ENCODE measurements at places on chromosomes 11 and 22. TPM values are rescaled to one million over a fixed set of nuclear protein-coding genes. Genes with fewer than 3 reads are reported as not detected.

Gene GPR83
- 0.11 TPM for total RNA-seq

Gene GGT5
- 0.54 TPM for total RNA-seq

Gene MPPED2
- 0.54 TPM for total RNA-seq

DNA sequence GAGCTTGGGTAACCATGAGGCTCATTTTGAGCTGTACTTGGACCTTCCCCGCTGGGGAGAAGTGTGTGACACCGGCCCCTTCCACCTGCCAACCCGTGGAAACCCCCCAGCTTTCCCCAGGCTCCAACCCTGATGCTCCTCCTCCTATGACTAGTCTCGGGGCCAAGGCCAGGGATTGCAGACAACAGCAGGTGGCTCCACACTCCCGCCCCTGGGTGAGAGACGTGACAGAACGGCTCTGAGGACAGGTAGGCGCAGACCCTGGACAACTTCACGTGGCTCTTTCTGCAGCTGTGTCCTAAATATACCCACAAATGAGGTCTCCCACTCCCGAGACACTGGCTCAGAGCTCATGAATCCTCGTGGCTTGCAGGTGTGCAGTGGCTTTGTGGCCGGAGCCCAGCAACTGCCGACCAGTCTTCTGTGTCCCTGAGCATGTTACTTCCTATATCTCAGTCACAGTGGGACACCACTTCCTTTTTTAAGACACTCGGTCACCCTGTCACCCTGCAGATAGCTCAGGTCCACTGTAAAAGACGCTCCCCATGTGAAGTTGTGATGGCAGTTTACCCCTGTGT lies 55.2 kb downstream of the NECTIN1 start:
- DNase-seq = peak; percentile 33

DNA sequence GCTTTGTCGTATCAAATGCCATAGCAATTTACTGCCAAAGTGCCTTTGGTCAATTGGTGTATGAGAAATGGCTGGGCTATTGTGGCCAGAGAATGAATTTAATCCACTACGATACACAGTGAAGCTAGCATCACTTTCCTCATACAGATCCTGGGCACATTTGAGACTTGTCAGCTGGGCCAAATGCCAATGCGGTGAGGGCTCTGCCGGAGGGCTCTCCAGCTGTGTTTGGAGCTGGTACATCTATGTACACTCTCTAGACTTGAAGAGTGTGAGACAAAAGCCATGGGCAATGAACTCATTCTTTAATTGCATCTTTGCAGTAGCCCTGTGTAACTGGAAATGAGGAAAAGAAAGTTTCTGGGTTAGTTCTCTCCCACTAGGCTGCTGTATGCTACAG lies 1052.9 kb downstream of the NTM start:
- no peak for DNase-seq

DNA sequence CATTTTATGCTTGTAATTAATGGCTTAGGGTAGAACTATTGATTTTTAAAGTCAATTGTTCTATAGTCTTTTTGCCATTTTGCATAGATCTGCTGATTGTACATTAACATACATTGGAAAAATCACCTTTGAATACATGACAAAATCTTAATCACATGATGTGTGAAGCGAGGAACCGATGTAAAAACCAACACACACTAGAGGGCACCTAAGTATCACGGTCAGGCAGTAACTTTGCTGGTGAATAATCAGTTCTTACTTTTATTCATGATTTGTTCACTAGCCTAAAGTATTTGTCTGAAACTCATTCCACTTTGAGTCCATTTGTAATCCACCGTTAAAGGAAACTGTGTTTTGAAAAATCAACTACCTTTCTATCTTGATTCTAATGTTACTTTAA lies 28.2 kb downstream of the JHY start:
- no peak for DNase-seq

DNA sequence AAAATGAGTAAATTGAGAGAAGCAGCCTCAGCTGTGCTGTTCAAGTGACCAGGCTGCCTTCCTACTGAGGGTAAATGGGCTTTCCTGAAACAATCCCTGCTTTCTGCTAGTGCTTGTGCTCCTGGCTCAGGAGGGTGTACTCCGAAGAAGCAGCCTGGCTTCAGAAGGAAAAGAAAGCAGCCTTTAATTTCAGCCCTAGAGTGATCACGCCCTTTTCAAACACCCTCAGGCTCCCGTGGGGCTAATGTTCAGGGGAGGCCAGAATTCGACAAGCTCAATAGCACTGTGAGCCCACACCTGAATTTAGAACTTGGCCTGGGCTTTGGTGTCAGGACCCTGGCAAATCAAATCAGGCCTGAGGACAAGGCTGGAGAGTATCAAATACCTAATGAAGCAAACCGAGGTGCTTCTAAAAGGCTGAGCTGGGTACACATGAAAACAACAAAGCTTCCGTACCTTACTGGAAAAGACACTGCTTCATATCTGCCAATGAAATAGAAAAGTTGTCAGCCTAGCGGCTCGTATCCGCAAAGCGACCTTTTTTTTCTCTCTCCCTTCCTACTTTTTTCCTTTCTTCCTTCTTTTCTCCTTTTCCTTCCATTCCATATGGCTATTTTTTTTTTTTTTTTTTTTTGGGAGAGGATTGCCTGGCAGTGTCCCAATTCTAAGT lies 387.8 kb downstream of the SOX6 start:
- DNase-seq = no peak

DNA sequence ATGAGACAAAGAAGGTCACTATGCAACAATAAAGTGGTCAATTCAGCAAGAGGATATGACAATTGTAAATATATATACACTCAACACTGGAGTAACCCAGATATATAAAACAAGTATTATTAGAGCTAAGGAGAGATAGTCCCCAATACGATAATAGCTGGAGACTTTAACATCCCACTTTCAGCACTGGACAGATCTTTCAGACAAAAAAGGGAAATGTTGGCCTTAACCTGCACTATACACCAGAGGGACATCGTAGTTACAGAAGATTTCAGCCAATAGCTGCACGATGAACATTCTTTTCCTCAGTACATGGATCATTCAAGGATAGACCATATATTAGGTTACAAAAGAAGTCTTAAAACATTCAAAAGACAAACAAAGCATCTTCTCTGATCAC lies 29.9 kb downstream of the PIWIL3 start:
- DNase-seq = no peak

GRCh38 chr22:37417264-37417663 lies 10.0 kb downstream of the ELFN2 start:
- DNase-seq = no peak

DNA sequence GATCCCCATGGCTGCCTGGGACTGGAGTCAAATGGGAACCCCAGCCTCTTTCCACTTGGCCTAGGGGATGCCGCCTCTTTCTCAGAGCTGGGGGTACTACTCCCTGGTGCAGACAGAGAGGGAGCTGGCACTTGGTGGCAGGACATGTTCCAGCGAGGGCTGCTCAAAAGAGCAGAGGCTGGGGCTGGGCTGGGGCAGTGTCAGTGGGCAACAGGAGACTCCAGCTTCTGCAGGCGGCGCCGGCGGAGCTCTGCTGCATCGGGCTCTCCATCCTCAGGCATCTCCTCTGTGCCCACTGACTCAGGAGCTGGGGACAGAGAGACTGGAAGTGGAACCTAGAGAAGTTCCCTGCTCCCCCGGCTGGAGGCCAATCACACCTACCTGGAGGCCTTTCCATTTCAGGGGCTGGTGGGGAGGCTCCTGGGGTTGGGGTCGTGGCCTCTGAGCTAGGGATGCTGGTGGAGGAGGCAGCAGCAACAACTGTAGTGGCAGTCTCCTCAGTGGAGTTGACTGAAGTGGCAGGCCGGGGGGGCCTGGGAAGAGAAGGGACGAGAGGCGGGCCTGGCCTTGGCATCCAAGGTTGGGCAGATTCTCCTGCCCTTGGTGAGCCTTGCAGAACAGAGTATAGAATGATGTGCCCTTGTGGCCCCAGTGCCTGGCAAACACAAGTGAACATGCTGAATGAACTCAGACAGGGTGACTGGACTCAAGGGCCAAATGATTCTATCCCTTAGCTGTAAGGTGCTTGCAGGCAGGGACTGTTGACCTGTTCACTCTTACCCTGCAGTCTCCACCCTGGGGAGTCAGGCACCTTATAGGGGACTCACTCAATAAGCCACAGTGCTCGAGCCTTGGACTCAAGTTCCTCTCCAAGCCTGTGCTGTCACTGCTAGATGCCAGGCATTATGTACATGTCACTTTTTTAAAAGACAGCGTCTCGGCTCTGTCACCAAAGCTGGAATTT lies 5.9 kb downstream of the SYVN1 start:
- peak; percentile 49 for DNase-seq

GRCh38 chr11:80655834-80656233 lies 1215.0 kb upstream of the TENM4 start:
- DNase-seq = no peak

DNA sequence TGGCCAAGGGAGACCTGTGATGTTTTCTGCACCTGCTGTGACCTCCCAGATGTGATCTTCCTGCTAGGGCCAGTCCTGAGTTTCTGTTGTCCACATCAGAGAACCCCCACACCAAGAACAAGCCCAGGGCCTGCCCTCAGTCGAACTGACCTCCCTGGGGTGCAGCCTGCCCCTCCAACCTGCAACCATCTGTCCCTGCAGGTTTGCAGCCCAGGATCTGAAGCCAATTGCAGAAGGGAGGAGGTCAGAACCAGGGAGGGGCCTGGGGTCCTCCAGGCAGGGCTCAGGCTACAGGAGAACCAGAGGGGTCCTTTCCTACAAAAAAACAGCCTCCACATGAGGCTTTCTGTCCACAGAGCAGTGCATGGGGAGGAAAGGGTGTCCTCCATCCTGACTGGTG lies 807 bp downstream of the TRIM3 start:
- no peak for DNase-seq

- no peak for DNase-seq
These were observed 9.4 kb downstream of the C11orf97 start for GRCh38 chr11:94521684-94522083.

DNA sequence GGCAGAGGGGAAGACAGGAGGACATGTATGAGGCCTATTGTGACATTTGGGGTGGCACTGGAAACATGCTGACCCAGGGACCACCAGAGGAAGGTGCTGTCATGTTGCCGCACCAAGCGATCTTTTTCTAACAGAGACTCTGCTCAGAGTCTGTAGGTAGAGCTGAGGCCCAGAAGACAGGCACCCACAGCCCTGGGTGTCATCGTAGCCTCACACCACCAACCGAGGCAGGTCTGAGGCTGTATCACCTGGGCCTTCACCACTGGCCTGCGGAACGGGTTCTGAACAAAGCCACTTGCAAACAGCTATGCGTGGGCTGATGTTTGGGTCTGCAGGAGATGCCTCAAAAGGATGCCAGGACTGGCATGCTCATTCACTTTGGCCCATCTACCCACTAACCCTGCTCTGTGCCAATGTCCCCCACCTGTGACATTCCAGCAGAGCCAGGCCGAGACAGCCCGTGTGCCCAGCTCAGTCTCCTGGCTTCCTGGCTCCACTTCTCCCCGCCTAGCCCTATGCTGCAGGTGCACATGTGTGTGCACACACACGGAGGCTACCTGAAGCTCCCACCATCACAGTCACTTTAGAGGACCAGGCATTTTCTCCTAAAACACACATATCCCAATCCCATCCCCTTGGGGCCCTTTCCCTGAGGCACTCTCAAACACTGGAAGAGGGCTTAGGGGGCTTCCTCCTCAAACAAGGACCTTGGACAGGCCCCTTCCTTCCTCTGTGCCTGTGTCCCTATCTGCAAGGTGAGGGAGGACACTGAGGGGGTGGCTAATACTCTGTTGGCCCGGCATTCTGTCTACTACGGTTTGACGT lies 3.6 kb downstream of the TRIM29 start:
- DNase-seq = peak; percentile 48
